Stimulated activated effector memory CD8-positive, alpha-beta T cell treated with anti-CD3 and anti-CD28 coated beads, Interleukin-12 subunit alpha, Interleukin-12 subunit beta, amount 100 ng/mL, for 72 hours (primary cell): ENCODE measurements at places on chromosomes 12 and 14.
A peak's percentile ranks its signal among the peaks of the same experiment; 100 is the strongest.

- no peak for DNase-seq
These were observed 251.4 kb downstream of the MSRB3 start for GRCh38 chr12:65529771-65530435.

DNA sequence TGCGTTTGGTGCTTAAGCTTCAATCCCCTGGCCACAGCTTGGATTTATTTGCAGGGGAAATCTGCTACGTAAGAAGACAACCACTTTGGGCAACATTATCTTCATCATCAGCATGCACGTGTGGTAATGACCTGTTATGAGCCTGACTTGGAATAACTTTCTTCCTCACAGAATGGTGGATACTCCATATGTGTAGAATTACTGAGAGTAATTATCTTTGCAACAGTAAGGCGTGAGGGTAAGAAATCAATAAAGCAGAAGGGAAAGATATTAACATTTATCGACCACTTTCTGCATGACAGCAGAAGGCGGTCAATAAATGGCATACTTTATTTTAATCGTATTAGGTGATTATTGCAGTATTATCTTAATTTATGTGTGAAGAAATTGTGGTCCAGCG is 152.7 kb downstream of the RGS6 start:
- DNase-seq: no peak

DNA sequence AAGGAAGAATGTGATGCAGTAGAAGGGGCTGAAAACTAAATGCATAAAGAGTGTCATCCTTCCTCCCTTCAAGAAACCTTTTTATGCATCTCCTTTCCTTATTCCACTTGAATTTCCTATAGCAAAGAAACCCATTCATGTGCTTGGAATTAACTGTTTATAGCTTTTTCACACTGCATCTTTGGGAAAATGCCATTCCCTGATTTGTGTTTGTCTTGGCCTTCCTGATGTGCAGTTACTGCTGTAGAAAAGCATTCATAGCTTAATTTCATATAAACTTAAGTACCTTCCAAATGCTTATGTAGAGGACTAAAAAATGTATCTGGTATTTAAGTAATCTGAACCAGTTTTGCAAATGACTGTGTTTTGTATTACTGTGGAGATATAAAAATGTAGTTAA is 61.8 kb downstream of the SDR9C7 start:
- DNase-seq: no peak

- DNase-seq: peak; percentile 67
These were observed 150.8 kb downstream of the PRKCH start for GRCh38 chr14:61472011-61472672.

GRCh38 chr12:65756267-65756666 is 68.0 kb upstream of the HMGA2 start:
- no peak for DNase-seq

DNA sequence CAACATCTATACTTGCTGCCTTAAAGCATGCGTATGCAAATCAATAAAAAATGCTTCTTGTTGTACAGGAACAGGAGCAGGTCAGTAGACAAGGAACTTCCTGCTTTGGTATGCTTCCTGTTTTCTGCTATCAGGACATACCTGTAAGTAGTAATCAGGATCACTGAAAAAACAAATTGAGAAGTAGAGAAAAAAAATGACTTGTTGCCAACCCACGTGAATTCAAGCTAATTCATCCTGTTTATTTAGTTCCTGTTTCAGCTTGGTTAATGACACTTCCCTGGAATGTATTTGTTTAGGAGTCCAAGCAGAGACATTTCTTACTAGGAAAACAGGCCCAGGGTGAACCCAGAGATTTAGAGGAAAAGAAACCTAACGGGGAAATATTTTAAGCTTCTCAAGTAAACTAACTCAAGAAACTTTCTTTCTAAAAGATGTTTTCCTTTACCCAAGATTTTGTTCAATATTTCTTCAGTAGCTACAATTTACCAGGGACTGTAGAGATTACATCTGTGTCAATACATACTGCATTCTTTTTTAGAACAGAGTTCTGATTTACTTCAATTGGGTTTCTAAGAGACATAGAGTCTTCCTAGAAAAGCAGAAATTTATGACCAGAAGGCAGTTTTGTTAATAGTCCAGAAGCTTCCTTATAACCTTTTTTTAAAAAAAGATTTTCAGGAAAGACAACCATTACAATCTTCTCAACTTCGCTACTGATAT is 124.2 kb downstream of the PAWR start:
- DNase-seq: no peak

DNA sequence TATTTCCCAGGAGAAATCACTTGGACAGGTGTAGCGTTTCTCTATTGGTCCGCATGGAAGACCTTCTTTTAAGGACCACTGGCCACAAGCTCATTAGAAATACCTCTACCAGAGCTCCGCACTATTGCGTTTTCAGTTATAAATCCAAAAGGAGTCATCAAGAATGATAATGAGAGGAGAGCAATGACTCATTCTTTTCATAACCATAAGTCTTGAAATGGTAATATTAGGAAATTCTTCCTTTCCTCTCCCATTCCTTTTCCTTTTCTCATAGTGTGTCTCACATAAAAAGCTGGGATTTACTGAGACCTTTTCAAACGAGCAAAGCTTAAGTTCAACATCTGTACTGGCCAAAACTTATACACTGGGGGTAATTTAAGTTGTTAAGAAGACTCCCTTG is 215.7 kb downstream of the CPNE8 start:
- no peak for DNase-seq

- no peak for DNase-seq
These were observed 5.4 kb downstream of the JAG2 start for GRCh38 chr14:105163040-105163742.

DNA sequence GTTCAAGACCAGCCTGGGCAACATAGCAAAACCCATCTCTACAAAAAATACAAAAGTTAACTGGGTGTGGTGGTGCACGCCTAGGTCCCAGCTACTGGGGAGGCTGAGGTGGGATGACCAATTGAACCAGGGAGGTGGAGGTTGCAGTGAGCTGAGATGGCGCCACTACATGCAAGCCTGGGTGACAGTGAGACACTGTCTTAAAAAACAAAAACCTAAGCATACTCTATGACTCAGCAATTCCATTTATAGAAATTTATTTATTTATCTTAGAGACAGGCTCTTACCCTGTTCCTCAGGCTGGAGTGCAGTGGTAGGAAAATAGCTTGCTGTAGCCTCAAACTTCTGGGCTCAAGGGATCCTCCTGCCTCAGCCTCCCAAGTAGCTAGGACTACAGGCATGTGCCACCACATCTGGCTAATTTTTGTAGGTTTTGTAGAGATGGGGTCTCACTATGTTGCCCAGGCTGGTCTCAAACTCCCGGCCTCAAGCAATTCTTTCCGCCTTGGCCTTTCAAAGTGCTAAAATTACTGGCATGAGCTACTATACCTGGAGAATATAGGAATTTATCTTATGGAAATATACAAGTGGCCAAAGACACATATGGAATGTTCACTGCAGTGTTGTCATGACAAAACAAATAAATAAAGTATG is 43.3 kb downstream of the NCKAP5L start:
- no peak for DNase-seq

- no peak for DNase-seq
These were observed 60.6 kb downstream of the LGMN start for GRCh38 chr14:92687681-92688433.

DNA sequence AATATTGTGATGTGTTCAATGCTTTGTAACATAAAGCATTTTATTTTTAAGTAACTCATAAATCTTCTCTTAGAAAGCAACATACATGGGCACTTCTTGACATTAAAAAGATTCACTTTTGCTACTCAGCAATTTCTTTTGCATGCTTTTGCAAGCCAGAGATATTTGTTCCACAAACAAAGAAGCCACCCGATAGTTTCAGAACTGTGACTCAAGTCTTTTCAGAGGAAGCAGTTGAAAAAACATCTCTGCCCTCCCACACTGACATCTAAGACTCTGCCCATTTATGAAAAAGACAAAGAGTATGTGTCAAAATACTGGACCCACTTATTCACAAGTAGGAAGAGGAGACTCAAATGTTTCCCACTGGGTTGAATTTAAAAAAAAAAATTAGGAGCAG is 7.5 kb downstream of the APPL2 start:
- DNase-seq: no peak

GRCh38 chr12:109458771-109459208 is 18.3 kb downstream of the KCTD10 start:
- no peak for DNase-seq

DNA sequence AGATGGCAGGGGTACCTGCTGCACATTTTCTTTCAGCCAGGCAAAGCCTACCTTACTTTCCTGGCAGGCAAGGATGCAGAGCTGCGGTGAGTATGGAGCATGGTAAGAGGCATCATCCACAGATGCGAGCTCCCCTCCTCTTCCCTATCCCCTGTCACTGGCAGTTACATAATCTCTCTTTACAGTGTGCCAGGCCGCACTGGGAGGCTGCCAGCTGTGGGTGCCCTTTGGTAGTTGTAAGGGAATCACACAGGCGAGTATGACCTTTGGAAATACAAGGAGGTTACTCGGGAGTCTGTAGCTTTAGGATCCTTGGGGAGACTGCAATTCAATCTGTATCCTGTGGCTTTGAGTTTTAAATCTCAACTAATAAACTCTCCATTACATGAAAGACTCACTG is 132.5 kb downstream of the KTN1 start:
- no peak for DNase-seq
